ENCODE measurements at places on chromosomes 7 and 10.

GRCh38 chr10:8352171-8353075, 297.9 kb downstream of the GATA3 start:
- no peak for DNase-seq

GRCh38 chr10:133237241-133237587, 441 bp upstream of the VENTX start:
- DNase-seq: no peak

DNA sequence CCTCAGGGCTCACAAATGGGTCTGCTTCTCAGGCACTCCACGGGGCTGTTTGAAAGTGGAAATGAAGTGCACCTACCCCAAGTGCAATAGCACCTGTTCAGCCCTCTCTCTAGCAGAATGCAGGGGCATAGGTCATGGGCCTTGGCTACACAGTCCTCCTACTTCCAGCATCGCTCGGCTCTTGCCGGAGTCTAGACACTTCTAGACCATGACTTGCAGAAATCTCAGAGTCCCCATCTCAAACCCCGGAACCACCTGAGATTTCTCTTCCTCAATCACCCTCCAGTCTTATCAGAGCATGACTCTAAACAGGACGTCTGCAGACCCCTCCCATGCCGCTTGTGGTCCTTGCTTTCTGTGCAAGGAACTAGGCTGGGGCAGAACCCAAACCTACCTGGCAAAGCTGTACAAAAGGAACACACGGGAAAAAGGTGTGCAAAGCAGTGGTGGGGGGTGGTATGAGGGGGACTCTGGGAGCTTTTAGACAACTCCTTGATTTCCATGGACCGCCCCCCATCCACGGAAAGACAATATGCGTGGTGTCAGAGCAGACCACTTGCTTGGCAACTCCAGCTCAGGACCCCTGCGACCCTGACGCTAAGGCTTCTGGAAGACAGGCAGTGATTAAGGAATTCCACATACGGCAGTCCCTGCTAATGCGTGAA, 13.8 kb downstream of the TMEM273 start:
- DNase-seq: no peak

DNA sequence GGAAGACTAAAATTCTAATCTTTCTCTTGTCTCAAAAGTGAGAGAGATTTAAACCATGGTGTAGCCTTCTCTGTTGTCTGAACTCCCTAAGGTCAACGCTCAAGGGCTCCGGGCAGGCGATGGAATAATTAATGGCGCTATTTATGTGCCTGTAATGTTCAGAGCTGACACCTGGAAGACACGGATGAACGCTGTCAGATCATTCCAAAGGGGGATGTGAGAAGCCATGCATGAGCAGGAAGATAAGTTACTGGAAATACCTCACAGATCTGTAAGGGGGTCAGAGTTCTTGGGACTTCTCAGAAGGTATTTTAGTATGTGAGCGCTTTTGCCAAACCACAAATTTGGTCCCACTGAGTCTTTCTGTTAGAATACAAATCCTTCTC, 73.3 kb upstream of the MTPN start:
- DNase-seq: no peak

GRCh38 chr10:3045471-3046209, 21.7 kb upstream of the PFKP start:
- no peak for DNase-seq

DNA sequence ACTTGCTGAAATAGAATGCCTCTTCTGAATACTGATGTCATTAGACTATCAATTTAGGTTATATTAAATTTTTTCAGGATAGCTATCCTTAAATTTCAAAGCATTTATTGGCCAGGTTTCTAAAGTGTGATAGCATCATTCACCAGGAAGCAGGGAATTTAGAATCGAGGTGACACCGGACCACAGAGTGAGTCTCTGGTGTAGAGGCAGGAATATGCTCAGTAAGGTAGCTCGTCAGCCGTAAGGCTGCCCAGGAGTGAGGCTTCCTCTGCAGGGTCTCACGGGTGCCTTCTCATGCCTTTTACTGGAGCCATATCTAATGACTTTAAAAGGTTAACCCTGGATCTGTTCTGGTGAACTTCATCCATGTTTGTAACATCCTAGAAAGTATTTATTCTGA, 170.8 kb upstream of the KLF14 start:
- DNase-seq: no peak

- DNase-seq: no peak
Measured at GRCh38 chr7:38831259-38831996, 77.6 kb downstream of the VPS41 start.

GRCh38 chr10:80924063-80924952, 386.6 kb downstream of the SH2D4B start:
- no peak for DNase-seq

GRCh38 chr10:126099366-126099765, 203.0 kb downstream of the FANK1 start:
- no peak for DNase-seq

DNA sequence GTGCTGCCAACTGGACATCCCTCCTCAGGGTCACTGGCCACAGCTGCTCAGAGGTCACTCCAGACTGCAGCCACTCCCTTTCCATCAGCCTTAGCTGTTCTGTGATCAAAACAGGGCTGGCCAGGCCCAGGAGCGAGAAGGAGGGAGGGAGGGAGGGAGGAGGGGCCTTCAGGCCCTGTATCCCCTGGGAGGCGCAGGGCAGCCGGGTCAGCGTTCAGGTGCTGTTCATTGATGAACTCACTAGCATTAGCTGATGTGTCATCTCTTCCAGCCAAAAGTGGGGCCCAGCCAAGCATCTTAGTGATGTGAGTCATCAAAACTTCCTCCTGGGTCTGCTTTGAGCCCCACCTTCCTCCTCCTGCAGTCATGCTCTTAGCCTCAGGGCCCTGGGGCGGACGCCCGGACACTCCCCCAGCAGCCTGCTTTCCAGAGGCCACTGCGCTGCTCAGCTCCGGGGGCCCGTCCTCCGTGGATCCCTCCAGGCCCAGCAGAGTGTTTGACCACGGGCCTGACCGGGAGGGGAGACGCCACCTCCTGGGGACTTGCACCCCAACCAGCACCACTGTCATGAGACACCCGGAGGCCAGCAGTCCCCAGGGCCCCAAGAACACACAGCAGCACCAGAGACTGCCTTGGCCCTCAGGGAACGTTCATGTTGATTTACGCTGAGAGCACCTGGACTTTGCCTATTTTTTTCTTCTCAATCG, 149.2 kb downstream of the PRKAG2 start:
- DNase-seq: peak; percentile 43

- no peak for DNase-seq
Measured at GRCh38 chr10:51100221-51100620, 25.9 kb downstream of the PRKG1 start.

GRCh38 chr10:124091646-124092249, 1.6 kb downstream of the CHST15 start:
- DNase-seq: no peak

GRCh38 chr10:18699849-18700840, 40.9 kb downstream of the ARL5B start:
- no peak for DNase-seq

- no peak for DNase-seq
Measured at GRCh38 chr7:20350518-20350951, 19.8 kb downstream of the ITGB8 start.

GRCh38 chr7:50342616-50343114, 38.1 kb downstream of the IKZF1 start:
- DNase-seq: no peak
